AG04450 (cell line): ENCODE measurements at places on chromosomes 2 and 18. TPM values are rescaled to one million over a fixed set of nuclear protein-coding genes. Genes with fewer than 3 reads are reported as not detected.

- no peak for DNase-seq
Observed at GRCh38 chr2:151297882-151298281, 8.4 kb upstream of the NMI start.

DNA sequence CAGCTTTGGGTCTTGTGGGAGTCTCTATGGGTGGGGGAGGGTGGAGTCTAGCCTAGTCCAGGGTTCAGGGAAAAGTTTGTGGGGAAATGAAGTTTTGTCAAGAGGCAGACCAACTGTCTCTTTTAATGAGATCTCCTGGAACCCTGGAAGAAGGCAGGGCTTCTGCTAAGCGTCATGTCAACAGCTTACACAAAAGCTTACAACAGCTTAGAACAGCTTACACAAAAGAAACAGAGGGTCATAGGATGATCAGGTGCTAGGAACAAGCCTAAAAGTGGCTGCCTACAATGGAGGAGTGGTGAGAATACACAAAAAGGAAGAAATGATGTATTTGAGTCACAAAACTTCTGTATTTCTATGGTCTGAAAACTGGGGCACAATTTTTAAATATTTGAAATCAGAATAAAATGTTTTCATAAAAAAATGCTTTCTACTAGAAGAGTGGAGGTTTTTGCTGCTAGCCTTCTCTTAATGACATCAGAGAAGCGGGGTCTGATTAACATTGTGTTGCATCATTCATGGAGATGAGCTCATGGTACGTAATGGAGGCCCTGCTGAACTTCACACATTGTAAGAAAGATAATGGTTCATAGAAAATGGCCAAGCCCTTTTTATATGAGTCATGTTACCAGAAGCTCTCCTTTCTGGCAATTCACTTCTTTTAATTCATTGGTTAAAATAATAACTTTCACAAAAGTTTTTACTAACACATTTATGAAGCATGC lies 351.0 kb downstream of the PIK3C3 start:
- DNase-seq: no peak

GRCh38 chr2:161713706-161714105 lies 89.5 kb downstream of the SLC4A10 start:
- no peak for DNase-seq

DNA sequence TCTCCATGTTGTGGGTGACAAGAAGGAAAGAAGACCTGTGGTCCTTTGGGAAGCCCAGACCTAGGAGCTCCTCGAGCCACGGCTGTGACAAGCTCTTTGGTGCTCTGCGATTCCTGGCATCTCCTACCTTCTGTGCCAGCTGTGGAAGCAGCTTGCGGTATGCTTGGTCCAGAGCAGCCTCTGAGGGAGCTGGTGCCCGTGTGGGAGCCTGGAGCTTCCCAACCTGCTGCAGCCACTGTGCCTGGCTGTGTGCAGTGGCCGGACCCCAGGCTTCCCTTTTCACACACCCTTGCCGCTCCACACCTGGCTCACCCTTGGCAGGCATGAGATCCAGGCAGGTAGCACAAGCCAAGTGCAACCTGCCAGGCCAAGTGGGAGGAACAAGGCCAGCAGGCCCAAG lies 1328.6 kb upstream of the SLC39A10 start:
- DNase-seq: no peak

The ZSWIM2 gene
- polyA plus RNA-seq: 0.10 TPM in 1 of 2 replicates, not detected in the other

- DNase-seq: no peak
Observed at GRCh38 chr2:211879323-211879722, 659.3 kb downstream of the ERBB4 start.

The KLHL41 gene
- polyA plus RNA-seq: 0.22 and 0.26 TPM in 2 replicates

DNA sequence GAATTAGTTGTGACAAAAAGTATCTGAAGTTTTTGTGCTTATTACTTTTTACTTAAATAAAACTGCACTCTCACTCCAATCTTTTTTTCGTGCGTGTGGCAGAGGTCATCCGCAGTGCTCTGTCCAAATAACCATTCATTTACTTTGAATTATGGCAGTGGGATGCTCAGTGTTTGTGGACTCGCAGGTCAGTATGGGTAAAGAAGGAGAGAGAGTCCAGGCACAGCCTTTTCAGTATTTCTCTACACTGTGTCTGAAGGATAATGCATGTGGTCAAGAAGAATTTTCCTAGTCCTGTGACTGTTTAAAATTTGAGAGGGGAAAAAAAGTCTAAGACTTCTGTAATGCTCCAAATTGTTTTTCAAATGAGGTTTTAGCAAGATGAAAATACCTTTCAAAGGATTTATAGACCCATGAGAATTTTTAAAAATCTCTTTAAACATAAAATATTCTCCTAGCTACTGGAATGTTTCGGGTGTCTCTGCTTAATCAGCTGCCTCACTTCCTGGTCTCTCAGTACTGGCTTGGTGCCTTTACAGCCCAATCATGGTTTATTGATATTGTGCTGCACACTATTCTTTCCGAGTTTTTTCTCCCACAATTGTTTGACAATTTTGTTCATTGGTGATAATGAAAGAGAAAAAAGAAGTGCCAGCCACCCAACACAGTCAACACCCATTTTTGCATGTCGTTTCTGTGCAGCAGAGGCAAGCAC lies 453.2 kb downstream of the PTPRM start:
- DNase-seq: no peak

GRCh38 chr2:173402405-173402974 lies 47.8 kb downstream of the CDCA7 start:
- DNase-seq: peak; percentile 59

- no peak for DNase-seq
Observed at GRCh38 chr2:177053038-177053437, 159.6 kb upstream of the HNRNPA3 start.

GRCh38 chr2:9555297-9556120 lies at the start of gene ADAM17:
ADAM17 (minus strand) TSS chr2:9555830; CDS start chr2:9555605, 225 bp downstream.
- peak; percentile 85 for DNase-seq

- DNase-seq: no peak
Observed at GRCh38 chr2:19829672-19830071, 72.1 kb downstream of the TTC32 start.

The SCN7A gene
- polyA plus RNA-seq: 7.0 and 9.8 TPM in 2 replicates

DNA sequence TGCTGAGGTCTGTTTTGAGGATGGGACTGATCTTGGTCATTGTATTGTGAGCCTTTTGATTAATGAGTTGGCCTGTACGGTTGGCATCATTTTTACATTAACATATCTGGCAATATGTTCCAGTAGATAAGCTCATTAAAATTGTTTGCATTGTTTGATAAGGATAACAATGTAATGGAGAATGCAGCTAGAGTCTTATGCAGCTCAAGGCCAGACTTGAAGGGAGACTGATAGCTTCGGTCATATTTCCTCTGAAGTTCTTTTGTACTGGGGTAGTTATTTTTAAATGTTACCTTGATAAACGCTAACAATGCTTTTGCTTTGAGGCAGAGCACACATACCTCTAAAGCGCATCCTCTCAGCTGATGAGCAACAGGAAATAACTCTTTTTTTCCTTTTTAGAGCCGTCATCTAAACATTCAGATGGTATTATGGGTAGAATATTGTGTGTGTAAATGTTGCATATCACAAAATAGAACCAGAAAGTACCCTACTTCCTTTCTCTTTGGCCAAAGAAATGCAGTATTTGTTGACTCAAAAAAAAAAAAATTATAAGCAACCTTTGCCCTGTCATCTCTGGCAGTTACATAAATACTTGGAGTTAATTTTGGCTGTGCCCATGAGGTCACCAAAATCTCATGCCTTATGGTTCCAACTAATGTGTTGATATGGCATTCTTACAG lies 1.3 kb downstream of the MAPRE2 start:
- no peak for DNase-seq

The CAPN13 gene
- not detected in 2 replicates for polyA plus RNA-seq

The INHA gene
- 0.12 and 0.29 TPM in 2 replicates for polyA plus RNA-seq

DNA sequence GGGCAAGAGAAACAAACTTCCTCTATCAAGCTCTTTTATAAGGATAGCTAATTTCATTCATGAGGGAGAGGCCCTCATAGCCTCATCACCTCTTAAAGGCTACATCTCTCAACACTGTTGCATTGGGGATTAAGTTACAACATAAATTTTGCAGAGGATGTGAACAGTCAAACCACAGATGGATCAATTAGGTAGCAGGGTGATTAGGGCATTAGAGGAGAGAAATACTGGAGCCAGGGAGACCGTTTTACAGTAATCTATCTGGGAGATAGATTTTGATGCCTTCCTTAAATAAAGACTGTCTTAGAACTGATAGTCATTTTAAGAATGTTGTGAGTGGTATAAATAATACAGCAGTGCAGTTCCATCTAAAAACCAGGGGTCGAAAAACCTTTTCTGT lies 258.9 kb downstream of the DCC start:
- DNase-seq: no peak

The CROCC2 gene
- polyA plus RNA-seq: not detected in 2 replicates

- DNase-seq: no peak
Observed at GRCh38 chr2:135124924-135125886, 73.1 kb downstream of the RAB3GAP1 start.

- no peak for DNase-seq
Observed at GRCh38 chr2:10914272-10914693, 2.5 kb downstream of the KCNF1 start.

- peak; percentile 10 for DNase-seq
Observed at GRCh38 chr2:99754210-99754609, 264.4 kb upstream of the REV1 start.

The G6PC2 gene
- polyA plus RNA-seq: not detected in 2 replicates

GRCh38 chr2:88161446-88162244 lies 8.5 kb upstream of the THNSL2 start:
- DNase-seq: no peak

GRCh38 chr2:170307052-170307451 lies 129.1 kb downstream of the MYO3B start:
- no peak for DNase-seq

The ERFE gene
- 2.4 and 2.9 TPM in 2 replicates for polyA plus RNA-seq

DNA sequence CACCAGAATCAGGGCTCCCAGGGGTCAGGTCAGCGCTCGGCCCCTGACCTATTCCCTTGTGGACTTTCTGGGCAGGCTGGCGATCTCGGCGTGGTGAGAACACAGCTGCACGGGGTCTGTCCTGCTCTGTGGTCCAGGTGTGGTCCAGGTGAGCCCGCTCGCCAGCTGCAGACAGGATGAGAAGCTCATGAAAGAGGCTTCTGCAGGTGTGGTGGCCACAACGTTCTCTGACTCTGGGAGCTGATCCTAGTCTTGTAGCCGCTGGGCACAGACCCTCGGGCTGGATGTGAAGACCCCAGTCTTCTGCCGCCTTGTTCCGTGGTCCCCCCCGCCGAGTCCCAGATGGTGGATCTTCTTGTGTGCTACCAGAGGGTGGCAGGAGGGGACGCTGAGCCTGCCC lies 129.7 kb downstream of the RTP5 start:
- DNase-seq: no peak

GRCh38 chr2:60628026-60628425 lies 74.6 kb upstream of the BCL11A start:
- no peak for DNase-seq

GRCh38 chr2:155215037-155215707 lies 516.7 kb downstream of the KCNJ3 start:
- DNase-seq: no peak

The IMMT gene
- 68.7 and 69.2 TPM in 2 replicates for polyA plus RNA-seq

The PROC gene
- polyA plus RNA-seq: not detected in 2 replicates

- no peak for DNase-seq
Observed at GRCh38 chr18:8828300-8828699, 122.9 kb downstream of the MTCL1 start.

The ACMSD gene
- not detected in 2 replicates for polyA plus RNA-seq

DNA sequence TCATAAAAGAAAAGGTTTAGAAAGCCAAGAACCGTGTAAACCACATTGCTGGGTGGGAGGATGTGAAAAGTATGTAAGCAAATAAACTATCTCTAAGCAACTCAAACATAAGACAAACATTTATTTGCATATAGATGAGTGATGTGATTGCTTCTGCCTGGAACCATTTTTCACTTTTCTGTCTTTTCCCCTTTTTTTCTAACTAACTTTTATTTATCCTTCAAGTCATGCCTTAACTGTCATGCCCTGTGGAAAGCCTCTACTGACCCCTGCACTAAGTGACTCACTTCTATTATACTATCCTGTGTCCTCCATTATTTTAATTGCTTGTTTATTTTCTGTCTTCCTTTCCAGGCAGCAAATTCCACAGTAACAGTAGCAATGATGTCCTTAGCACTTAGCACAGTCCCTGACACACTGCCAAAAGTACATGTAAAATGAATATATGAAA lies 87.5 kb upstream of the CTAGE1 start:
- DNase-seq: no peak

The ANKRD30BL gene
- polyA plus RNA-seq: not detected in 2 replicates

DNA sequence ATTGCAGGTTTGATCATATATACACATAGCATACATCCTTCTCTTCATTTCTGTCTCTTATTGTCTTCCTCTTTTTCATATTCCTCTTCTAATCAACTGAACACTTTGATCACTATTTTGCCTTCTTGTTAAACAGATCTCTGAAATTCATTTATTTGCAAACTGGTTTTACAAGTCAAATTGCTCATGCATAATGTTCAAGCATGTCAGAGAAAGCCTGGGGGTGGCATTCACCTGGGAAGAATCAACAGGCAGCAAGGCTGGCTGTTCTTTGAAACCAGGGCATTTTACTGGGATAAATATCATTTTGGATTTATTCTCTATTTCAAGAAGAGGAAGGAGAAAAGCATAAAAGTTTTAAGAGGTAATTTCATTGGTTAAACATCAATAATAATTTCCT lies 66.9 kb upstream of the LRATD1 start:
- no peak for DNase-seq

- DNase-seq: no peak
Observed at GRCh38 chr2:221111739-221112138, 460.4 kb downstream of the EPHA4 start.

The HJURP gene
- 11.3 and 12.2 TPM in 2 replicates for polyA plus RNA-seq

DNA sequence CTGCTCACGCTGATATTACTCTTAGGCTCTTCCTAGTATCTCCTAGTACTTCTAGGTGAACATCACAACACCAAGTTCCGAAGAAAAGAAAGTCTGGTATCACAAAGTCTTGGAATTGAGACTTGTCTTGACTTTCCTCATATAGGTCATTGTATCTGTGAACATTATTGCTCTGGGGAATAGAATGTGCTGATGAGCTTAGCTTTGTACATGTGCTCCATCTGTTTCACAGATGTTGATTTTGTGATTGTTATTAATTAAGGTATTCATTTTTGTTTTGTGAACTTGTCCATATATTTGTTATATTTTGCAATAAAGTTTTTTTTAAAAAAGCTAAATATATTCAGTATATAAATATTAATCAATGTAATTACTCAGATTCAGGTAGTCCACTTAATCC lies 111.7 kb downstream of the BABAM2 start:
- no peak for DNase-seq

The TUBA4B gene
- not detected in 2 replicates for polyA plus RNA-seq

GRCh38 chr18:13305301-13305700 lies 86.7 kb downstream of the LDLRAD4 start:
- no peak for DNase-seq

The GPR35 gene
- 0.05 and 0.06 TPM in 2 replicates for polyA plus RNA-seq

GRCh38 chr2:102832789-102833188 lies 71.0 kb downstream of the TMEM182 start:
- no peak for DNase-seq

The SNX17 gene
- 123 and 137 TPM in 2 replicates for polyA plus RNA-seq
